ENCODE measurements at places on chromosomes 11 and 22. TPM values are rescaled to one million over a fixed set of nuclear protein-coding genes. Genes with fewer than 3 reads are reported as not detected.

DNA sequence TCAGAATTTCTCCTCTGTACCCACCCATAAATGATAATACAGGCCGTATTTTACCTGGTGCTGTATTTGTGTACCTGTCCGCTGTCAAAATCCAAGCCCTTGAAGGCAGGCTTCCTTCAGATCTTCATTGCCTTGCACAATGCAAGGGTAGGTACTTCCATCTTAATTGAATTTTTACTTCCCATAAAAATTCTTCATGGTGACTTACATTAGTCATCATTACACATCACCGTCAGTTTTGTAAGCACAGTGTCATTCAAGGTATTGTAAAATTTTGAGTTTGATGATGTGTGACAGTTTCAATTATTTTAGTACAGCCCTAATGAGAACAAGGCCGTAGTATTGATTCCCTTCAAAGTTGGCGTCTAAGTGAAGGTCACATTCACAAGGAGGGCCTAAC is 770 bp upstream of the TSG101 start:
- H3K4me1 ChIP-seq: peaks cover 40% of the 10 kb centered on the region
- H3K36me3 ChIP-seq: peaks cover 28% of the 10 kb centered on the region
- no peaks in the 10 kb centered on the region for H3K27me3 ChIP-seq
- H3K27ac ChIP-seq: peak overlapping the region; percentile 100
- no peak for DNase-seq

DNA sequence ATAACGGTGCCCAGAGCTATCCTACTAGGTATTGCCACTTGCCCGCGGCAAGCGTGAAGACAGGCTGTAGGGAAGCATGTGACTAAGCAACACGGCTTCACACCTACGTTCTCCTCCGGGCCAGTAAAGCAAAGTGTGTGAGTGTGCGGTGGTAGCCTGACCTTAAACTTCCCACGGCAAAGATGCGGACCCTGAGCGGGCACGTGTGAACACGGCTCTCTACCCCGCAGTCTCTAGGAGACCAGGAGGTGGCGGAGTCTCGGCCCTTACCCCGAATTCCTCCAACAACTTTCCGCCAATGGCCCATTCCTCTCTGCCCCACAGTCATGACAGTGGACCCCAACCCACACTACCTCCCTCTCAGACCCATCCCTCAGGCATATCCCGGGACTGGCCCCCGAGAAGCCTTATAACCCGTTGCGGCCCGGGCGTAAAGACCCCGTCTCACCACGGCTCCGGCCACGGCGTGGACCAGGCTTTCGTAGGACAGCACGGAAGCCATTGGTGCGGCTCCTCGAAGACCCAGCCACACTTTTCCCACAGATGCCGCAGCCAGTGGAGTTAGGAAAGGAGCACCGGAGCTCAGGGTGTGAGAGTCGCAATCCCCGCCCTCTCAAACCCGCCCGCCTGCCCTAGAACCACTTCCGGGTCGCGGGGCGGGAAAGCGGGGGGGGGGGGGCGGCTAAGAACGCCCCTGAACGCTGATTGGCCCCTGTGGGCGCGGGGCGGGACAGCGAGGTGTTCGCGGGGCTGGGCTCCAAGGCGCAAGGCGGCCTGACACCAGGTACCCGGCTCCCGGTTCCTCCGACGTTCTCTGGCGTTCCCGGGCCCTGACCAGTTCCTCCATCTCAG is at the start of gene SLC25A17:
Gene SLC25A17 (minus strand): TSS at position 600 of the 852 bp plus-strand sequence. CDS start 98 bp downstream, at position 502.
- no peaks in the 10 kb centered on the region for H3K27me3 ChIP-seq
- peak; percentile 78 for DNase-seq
- H3K4me1 ChIP-seq: peaks cover 36% of the 10 kb centered on the region
- H3K4me3 ChIP-seq: peak within 1 kb of the TSS; percentile 98
- H3K27ac ChIP-seq: peak within 1 kb of the TSS; percentile 92

DNA sequence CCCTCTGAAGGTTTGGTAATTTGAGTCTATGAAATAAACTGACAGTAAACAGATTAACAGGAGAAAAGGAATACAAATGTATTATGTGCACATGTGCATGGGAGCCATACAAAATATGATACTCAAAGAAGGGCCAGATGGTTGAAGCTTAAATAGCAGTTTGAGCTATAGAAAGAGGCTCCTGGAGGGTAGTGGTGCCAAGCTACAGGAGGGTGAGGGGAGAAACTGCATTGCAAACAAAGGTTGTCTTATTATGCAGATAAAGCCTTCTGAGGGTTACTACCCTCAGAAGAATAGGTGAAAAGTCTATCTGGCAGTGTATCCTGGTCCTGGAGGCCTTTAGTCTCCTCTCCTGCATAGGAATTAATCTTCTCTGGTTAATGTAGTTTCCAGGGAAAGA is 267.3 kb upstream of the MPPED2 start:
- H3K36me3 ChIP-seq: no peaks in the 10 kb centered on the region
- H3K4me1 ChIP-seq: no peaks in the 10 kb centered on the region
- no peak overlapping the region for H3K27ac ChIP-seq
- DNase-seq: no peak
- H3K4me3 ChIP-seq: no peak overlapping the region
- H3K27me3 ChIP-seq: no peaks in the 10 kb centered on the region

SBF2 gene
- 7.9 TPM for total RNA-seq

TOM1 gene
- total RNA-seq: 40.8 TPM

DNA sequence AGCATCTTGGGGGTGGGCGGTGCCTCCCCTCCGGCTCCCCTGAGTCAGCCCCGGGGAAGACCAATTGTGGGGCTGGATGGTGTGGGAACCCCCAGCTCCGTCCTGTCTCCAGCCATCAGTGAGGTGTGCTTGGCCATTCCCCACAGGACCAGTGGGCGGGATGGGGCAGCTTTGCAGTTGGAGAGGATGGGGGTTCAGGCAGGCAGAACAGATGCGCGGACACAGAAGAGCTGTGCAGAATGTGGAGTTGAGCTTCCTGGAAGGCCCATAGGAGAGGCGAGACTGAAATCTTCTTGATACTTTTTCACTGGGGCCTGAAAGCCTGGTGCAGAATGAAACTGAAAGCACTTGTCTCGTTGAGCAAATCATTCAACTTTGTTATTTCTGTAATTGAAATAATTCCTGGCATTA is 23.8 kb downstream of the PARVB start:
- DNase-seq: no peak
- peaks cover 32% of the 10 kb centered on the region for H3K36me3 ChIP-seq
- no peaks in the 10 kb centered on the region for H3K27me3 ChIP-seq
- H3K4me3 ChIP-seq: peak overlapping the region; percentile 55
- peak overlapping the region; percentile 32 for H3K27ac ChIP-seq

NRGN gene
- 1.0 TPM for total RNA-seq

GRCh38 chr11:69770540-69770939 is 4.6 kb downstream of the FGF4 start:
- no peak overlapping the region for H3K27ac ChIP-seq
- no peaks in the 10 kb centered on the region for H3K36me3 ChIP-seq
- peaks cover 33% of the 10 kb centered on the region for H3K27me3 ChIP-seq

SMTNL1 gene
- total RNA-seq: not detected

GRCh38 chr11:104043142-104043541 is 6.7 kb downstream of the DDI1 start:
- no peaks in the 10 kb centered on the region for H3K36me3 ChIP-seq
- H3K4me1 ChIP-seq: no peaks in the 10 kb centered on the region
- no peaks in the 10 kb centered on the region for H3K27me3 ChIP-seq
- H3K4me3 ChIP-seq: no peak overlapping the region

DNA sequence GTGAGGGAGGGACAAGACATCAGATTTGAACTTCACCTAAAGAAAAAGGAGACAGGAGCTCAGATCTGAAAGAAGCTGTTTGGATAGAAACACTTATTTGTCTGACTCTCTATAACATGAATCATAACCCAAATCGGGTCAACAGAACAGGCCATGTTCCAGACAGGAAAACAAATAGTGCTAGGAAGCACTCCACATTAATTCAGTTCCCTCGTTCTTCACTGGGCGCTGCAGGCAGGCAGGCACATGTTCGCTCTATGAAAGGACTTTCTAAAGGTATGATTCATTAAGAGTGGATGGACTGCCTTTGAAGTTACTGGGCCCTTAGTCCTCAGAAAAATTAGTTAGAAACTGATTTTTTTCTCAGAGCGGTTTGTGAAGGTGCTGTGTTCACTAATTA is 137.5 kb upstream of the TRPC6 start:
- H3K4me1 ChIP-seq: no peaks in the 10 kb centered on the region
- DNase-seq: no peak
- H3K36me3 ChIP-seq: no peaks in the 10 kb centered on the region
- no peak overlapping the region for H3K27ac ChIP-seq
- no peak overlapping the region for H3K4me3 ChIP-seq

DNA sequence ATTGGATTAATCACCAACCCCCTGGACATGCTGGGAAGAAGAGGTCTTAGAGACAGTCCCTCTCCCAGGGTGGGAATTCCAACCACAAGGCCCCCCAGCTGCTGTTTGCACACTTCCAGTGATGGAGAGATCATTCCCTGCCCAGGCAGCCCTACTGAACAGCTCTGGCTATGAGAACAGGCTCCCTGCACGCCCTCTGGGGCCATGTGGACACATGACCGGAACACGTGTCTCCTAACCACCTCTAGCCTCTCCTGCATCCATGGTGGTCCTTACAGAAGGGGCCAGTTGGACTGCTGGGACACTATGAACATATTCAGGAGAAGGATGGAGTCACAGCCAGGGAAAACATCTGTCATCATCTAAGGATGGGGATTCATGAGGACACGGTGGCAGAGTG is 196.2 kb downstream of the MN1 start:
- no peak overlapping the region for H3K4me3 ChIP-seq
- H3K27ac ChIP-seq: no peak overlapping the region
- no peak for DNase-seq
- no peaks in the 10 kb centered on the region for H3K36me3 ChIP-seq
- peaks cover 7% of the 10 kb centered on the region for H3K27me3 ChIP-seq

DNA sequence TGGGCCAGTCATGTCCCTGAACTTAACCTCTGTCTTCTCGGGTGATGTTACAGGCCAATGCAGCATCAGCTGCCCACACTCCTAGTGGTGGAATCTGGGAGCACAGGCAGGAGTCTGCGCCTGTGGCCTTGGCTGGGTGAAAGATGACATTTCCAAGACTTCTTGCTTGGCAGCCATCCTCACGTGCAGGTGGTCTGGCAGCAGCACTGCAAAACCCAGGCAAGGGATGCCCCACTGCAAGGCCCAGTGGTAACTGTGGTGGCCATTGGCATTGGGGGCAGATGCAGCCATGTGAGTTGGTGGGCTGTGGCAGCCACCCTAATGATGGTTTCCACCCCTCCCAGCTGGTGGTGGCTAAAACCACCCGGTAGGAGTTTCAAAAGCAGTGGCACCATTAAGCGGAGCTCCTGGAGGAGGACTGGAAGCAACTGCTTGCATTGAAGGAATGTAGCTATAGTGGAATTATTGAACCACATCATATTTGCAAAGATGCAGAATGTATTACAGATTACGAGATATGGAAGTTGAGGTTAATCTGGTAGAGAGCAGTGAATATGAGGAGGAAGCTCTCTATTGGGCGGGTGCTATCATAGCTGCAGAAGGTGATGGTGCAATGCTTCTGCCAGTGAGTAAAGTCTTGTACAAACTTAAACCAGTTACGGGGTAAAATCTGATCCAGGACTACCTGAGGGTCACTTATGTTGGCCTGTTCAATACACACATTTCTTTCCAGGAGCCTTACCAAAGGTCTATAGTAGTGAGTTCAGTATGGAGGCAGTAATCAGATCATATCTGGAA is 120.7 kb upstream of the TOP3B start:
- peaks cover 36% of the 10 kb centered on the region for H3K4me1 ChIP-seq
- no peak overlapping the region for H3K4me3 ChIP-seq
- H3K36me3 ChIP-seq: peaks cover 13% of the 10 kb centered on the region
- H3K27ac ChIP-seq: no peak overlapping the region
- no peaks in the 10 kb centered on the region for H3K27me3 ChIP-seq
- DNase-seq: no peak

GRCh38 chr11:94590352-94591041 is 23.3 kb downstream of the PIWIL4 start:
- H3K36me3 ChIP-seq: no peaks in the 10 kb centered on the region
- DNase-seq: no peak
- peaks cover 3% of the 10 kb centered on the region for H3K27me3 ChIP-seq
- H3K27ac ChIP-seq: no peak overlapping the region
- no peak overlapping the region for H3K4me3 ChIP-seq

GRCh38 chr22:44419429-44419828 is 78.6 kb downstream of the RTL6 start:
- no peak overlapping the region for H3K4me3 ChIP-seq
- H3K36me3 ChIP-seq: no peaks in the 10 kb centered on the region
- peaks cover 15% of the 10 kb centered on the region for H3K27me3 ChIP-seq
- no peaks in the 10 kb centered on the region for H3K4me1 ChIP-seq
- H3K27ac ChIP-seq: no peak overlapping the region

NADSYN1 gene
- 146 TPM for total RNA-seq

- no peak for DNase-seq
- peaks cover 14% of the 10 kb centered on the region for H3K4me1 ChIP-seq
- no peak overlapping the region for H3K27ac ChIP-seq
- H3K27me3 ChIP-seq: no peaks in the 10 kb centered on the region
- H3K36me3 ChIP-seq: peaks cover 8% of the 10 kb centered on the region
These were observed 175.7 kb downstream of the SWAP70 start for GRCh38 chr11:9839550-9839949.

INS gene
- not detected for total RNA-seq

PRPF19 gene
- 143 TPM for total RNA-seq

- no peaks in the 10 kb centered on the region for H3K27me3 ChIP-seq
- H3K36me3 ChIP-seq: peaks cover 10% of the 10 kb centered on the region
- no peak overlapping the region for H3K4me3 ChIP-seq
- peaks cover 81% of the 10 kb centered on the region for H3K4me1 ChIP-seq
- no peak for DNase-seq
These were observed 61.8 kb downstream of the FAM83F start for GRCh38 chr22:40056559-40056958.

OR8D1 gene
- total RNA-seq: not detected

DNA sequence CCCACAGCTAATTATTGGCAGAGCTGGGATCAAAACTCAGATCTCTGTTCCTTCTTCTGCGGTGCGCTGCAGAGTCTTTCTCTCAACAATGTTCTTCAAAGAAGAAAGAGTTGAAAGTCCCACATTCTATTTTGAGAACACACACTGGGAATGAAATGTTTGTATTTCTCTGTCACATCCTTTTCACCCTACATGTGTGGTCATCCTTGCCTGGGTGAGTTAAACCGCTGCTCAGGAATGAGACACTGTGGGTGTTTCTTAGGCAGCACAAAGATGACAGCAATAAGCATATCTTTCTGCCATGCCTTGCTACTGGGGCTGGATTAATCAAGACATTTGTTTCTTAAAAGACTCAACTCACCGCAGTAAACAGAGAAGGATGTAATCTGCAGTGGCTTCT is 222.6 kb downstream of the LARGE1 start:
- H3K4me3 ChIP-seq: no peak overlapping the region
- peaks cover 34% of the 10 kb centered on the region for H3K36me3 ChIP-seq
- no peak overlapping the region for H3K27ac ChIP-seq
- H3K27me3 ChIP-seq: no peaks in the 10 kb centered on the region

PKDREJ gene
- not detected for total RNA-seq

C1QTNF5 gene
- not detected for total RNA-seq

DNA sequence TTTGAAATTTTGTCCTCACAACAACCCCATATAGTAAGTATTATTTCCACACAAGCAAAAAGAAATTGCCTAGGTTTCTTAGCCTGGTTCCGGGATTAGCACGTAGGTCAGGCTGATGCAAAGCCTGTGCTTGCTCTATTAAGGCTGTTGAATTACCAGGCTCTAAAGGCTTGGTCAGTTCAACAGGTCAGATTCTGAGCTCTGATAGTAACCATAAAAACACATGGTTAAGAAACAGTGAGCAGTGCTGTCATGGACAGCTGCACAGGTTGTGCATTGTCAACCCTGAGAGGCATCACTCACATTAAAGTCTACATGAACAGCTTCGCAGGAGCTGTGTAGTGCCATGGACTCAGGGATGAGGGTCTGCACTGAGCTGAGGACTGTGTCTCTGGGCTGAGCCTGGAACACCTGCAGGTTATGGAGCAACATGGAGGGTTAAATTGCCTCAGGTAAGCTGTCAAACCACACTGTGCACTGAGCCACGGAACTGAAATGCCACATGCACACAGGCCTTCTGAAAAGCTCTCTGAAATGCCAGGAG is 98.0 kb downstream of the PIWIL4 start:
- H3K4me1 ChIP-seq: no peaks in the 10 kb centered on the region
- no peak overlapping the region for H3K4me3 ChIP-seq
- H3K27me3 ChIP-seq: peaks cover 3% of the 10 kb centered on the region
- no peak overlapping the region for H3K27ac ChIP-seq
- DNase-seq: no peak
